ENCODE measurements at places on chromosomes 12 and 14.

DNA sequence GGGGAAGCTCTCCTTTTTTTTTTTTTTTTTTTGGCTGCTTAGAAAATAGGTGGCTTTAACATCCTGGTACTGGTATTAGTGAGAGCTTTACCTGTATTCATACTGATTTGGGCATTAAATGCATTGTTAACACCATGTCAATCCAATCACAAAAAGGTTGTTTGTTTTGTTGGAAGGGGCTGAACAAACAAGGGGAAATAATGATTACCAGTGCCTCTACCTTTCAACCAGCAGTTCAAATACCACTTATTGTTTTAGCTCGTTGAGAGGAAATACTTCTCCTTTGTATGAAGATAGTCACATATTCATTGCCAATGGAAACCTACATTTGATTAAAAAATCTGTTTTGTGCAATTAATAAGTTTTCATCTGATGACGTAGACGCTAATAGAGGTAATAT, 72.9 kb downstream of the MIPOL1 start:
- DNase-seq = no peak

GRCh38 chr12:98084391-98084790, 431.0 kb upstream of the TMPO start:
- no peak for DNase-seq

DNA sequence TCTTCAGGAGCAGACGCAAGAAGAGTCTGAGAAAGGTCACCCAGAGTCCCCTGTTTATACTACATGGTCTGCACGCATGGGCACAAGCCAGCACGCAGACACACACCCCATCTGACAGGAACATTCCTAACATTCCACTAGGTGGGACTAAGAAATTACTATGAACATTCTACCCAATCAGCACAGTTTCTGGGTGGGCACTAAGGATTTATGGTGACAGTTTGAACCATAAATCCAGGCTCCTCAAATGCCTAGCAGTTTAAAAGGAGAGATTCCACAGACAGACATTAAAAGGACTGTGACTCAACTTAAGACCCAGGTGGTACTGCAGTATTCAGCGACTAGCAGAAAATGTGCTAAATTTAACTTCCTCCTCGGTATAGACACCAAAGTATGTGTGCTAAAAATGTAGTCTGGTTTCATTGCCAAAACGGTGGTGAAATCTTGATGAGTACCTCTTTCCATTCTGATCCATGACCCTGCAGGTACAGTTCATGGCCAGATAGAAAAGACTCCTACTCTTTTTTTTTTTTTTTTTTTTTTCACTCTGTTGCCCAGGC, 16.2 kb downstream of the ABHD4 start:
- no peak for DNase-seq

DNA sequence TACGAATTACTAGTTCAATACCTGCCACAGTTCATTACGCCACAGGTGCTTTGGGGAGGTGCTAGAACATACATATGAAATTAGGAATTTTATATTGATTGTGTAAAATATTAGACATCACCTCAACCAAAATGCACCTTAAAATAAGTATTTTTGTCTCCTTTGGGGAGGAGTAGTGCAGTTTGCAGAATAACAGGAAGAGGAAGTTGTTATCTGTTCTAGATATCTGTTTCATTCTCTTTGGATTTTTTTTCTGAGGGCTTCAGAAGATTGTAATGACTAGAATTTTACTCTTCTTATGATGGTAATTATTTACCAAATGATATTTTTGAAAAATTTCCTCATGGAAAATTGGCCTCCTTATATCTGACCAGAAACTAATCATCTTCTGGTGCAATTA, 9.9 kb upstream of the GYS2 start:
- no peak for DNase-seq

DNA sequence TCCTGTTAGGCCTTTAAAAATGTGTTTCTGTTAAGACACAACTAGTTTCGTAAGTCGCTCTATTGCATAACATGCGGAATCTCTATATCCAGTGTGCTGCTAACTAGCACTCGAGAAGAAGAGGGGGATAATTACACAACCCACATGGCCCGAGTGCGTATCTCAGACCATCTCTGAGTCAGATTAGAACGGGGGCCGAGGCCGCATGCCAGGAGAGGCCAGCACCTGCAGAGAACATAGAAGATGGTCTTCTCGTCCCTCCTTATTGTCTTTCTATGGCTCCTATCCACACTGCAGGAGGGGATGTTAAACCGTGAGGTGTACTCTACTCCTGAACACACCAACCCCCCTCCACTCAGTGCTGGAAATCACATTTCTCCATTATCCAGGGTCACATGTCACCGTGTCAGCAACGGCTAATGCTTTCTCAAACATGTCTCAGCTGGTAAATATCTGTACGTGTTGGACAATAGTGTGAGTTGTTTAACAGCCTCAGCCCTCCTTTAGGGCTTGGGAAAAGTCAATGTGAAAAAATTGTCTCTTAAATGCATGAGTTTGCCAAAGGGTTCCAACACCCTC, 56.3 kb downstream of the CCDC88C start:
- no peak for DNase-seq

All from stimulated activated CD4-positive, alpha-beta T cell treated with anti-CD3 and anti-CD28 coated beads, TNF-alpha, amount 100 ng/mL, for 4 hours (primary cell).